ENCODE measurements at places on chromosomes 13 and 19.

- DNase-seq = no peak
Observed at GRCh38 chr13:25927363-25927762, 124.5 kb downstream of the SHISA2 start.

- DNase-seq = no peak
Observed at GRCh38 chr13:93499991-93500390, 273.4 kb downstream of the GPC6 start.

- DNase-seq = no peak
Observed at GRCh38 chr19:47351548-47351947, 2.4 kb downstream of the DHX34 start.

DNA sequence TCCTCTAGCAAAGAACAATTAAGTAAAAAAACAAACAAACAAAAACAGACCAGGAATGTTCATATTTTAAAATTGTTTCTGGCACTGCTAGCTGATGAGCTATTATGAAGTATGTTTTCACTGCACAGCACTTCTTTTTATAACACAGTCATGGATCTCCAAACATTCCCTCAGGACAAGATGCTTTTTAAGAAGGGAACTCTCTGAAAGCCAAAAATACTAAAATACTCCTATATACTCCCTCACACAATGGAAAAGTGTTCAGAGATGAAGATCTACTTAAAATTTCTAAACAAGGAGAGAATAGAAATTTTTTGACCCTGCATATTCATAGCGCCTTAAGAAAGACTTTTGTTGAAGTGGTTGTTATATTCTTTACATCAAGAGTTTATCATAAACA, 926.8 kb downstream of the DIAPH3 start:
- DNase-seq = no peak

DNA sequence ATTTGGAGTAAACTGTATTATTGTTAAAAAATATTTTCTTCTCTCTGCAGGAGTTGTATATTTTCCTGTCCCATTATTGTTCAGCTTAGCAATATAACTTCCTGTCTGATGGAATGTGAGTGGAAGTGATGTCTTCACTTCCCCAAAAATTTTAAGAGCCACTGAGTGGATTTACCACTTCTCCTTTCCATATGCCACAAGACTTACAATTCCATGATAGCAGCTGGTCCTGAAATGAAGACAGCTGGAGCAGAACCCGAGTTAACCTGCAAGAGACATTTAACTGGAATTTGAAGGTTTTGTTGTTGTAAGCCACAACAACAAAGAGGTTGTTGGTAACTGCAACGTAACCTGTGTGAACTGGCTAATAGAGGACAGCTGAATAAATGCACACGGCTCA, 23.4 kb upstream of the TBC1D4 start:
- no peak for DNase-seq

DNA sequence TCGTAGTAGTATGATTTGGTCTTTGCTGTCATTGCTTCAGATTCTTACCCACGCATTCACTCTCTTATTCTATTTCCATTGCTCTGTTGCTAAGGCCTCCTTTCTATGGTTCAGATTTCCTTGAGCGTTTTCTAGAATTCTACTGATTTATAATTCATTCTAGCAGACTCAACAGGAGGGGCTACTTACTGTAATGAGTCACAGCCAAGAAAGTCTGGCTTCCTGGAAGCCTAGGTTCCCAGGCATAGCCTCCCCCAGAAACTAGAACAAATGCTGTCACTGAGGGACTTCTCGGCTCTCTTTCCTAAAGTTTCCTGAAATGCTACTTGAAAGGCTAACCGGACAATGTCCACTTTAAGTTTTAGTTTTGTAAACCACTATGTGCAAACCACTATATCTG, 47.7 kb upstream of the SPATA13 start:
- DNase-seq = no peak

DNA sequence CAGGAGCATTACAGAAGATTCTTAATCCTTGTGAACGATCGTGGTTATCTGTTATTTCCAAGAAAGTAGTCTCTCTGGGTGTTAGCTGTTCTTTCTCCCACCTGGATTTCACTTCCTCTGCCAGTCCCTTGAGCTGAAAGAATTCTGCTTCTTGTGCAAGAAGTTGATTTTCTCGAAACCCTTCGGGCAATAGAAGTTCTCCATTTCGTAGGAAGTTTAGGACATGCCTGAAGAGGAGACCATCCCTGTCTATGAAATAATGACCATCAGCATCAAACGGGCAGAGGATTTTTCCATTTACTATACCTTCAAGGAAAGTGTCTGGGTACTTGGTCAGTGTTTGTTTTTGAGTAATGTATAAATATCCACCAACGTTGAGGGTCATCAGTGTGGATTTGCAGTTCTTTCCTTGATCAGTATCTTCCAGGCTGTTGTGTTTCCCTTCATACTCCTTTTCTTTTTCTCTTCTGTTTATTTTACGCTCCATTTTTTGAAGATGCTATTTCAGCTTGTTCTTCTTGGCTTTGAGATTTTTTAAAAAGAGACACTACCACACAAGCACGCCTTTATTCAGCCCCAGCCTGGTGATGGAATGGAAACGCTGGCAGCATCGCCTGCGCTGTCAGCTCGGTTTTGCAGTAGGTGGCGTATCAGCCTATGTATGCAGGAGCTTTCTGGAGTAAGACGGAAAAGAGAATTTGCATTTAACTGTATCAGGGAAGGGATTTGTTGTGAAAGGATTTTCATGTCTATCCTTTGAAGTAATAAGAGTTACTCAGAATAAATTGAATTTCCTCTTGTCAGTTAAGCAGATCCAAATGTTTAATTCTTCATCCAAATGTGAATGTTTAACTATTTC, 6.5 kb downstream of the KCTD4 start:
- DNase-seq = no peak

GRCh38 chr13:20441056-20441455, 84.6 kb downstream of the CRYL1 start:
- DNase-seq = no peak

GRCh38 chr13:29556742-29557141, 38.7 kb downstream of the SLC7A1 start:
- no peak for DNase-seq

Data from stimulated activated CD4-positive, alpha-beta T cell treated with anti-CD3 and anti-CD28 coated beads, Interleukin-2, amount 100 ng/mL, for 4 hours (primary cell).